Lower lobe of right lung (tissue), 2 donors: ENCODE measurements at places on chromosomes 16 and 17.

DNA sequence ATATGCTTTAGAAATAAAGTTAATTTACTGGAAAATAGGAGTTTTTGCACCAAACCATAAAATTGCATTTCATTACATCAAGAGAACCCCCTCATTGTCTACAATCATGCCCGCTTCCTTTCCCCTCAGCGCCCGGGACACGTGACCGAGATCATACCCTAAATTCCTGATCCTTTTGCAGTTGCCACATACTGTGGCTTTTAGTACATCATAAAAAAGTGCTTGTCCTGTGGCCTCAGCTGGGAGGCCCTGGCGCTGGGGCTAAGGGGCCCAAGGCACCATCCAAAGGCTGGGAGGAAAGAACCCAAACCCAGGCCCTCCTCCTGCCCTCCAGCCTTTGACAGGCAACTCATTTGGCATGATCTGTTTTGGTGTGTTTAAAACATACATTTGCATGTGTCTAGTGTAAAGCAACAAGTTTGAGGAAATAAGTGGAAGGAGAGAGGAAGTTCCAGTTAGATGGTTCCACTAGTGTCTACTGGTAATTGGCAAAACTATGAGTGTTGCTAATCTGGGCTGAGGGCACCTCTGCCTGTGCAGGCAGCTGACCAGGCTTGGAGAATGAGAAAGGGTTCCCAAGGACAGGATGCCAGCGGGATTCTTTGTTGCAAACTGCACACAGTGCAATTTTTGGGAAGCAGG lies 6.0 kb downstream of the CDK5R1 start:
- no peak for DNase-seq

DNA sequence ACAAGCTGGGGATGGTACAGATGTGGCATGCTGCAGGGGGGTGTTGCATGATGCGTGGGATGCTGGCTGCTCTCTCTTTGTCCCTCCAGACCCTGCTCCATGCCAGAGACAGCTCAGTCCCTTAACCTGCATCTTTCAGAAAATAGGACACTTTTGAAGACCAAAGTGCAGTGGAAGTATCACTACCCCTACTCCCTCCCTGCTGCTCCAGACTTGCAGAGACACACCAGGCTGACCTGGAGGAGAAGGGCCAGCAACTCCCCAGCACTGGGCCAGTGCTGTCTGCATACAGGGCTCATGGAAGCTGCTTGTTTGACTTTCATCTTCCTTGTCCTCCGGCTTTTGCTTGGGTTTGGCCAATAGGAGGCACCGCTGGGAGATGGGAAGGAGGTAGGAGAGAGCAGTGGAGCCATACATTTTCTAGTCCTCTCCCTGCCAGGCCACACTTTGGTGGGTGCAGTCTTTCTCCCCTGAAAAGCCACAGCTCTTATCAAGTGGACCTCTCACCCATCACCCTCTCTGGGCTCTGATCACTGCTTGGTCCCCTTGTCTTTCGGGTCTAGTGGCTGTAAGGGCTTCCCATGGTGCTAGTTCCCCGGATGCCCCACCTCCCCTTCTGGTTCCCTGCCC lies 46.1 kb upstream of the NKD1 start:
- DNase-seq, result no peak

DNA sequence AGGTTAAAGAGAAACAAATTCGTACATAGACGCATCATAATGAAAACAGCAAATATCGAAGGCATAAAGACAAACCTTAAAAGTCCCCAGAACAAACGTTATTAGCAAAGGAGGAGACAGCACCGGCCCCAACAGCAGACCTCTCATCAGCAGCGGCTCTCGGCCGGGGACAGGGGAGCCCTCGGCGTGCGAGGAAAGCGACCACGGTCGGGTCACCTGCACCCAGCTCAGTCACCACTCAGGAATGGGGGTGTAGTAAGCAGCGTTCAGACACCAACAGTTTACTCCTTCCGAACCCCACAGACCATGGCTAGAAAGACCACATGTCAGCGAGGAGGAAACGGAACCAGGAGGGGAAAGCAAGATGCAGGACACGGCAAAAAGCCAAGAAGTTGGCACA lies 109.3 kb upstream of the CHMP6 start:
- DNase-seq, result peak; percentile 8

GRCh38 chr17:82328141-82328993 lies 5.2 kb downstream of the SECTM1 start:
- DNase-seq, result no peak
